Activated naive CD4-positive, alpha-beta T cell treated with anti-CD3 and anti-CD28 coated beads, Interleukin-2, amount 50 U/mL, for 72 hours (primary cell): ENCODE measurements at places on chromosomes 2 and 18. TPM values are rescaled to one million over a fixed set of nuclear protein-coding genes. Genes with fewer than 3 reads are reported as not detected.

The DPYSL5 gene
- not detected for total RNA-seq

The PRKAG3 gene
- not detected for total RNA-seq

The RGPD6 gene
- 23.0 TPM for total RNA-seq

The ANXA4 gene
- 22.4 TPM for total RNA-seq

The MFSD2B gene
- not detected for total RNA-seq

The SMPD4 gene
- 80.4 TPM for total RNA-seq

The DNAJC5G gene
- not detected for total RNA-seq

The RTP5 gene
- 0.09 TPM for total RNA-seq

The PPP1R1C gene
- total RNA-seq: not detected

The NOL4 gene
- total RNA-seq: not detected

The CROCC2 gene
- total RNA-seq: not detected

The ODC1 gene
- 84.6 TPM for total RNA-seq

The GKN2 gene
- not detected for total RNA-seq

The PMAIP1 gene
- total RNA-seq: 105 TPM

The REG3A gene
- not detected for total RNA-seq

The MYO3B gene
- total RNA-seq: 0.27 TPM

The MAP3K19 gene
- total RNA-seq: 0.64 TPM

The ATP8B1 gene
- not detected for total RNA-seq

The NOSTRIN gene
- total RNA-seq: not detected

The CRYGD gene
- not detected for total RNA-seq

The KLHL14 gene
- total RNA-seq: not detected

The ALPP gene
- 0.53 TPM for total RNA-seq

The FOXI3 gene
- not detected for total RNA-seq

The ALKAL2 gene
- total RNA-seq: 0.95 TPM

The ACYP2 gene
- total RNA-seq: 6.3 TPM

The ASXL2 gene
- total RNA-seq: 31.8 TPM

The PPIL3 gene
- 62.8 TPM for total RNA-seq

The SPATA3 gene
- 2.9 TPM for total RNA-seq

The SLC23A3 gene
- total RNA-seq: 2.8 TPM

The ZNF396 gene
- 0.18 TPM for total RNA-seq

The HOXD9 gene
- total RNA-seq: not detected

The DAW1 gene
- not detected for total RNA-seq

The PTH2R gene
- total RNA-seq: not detected

The FMNL2 gene
- total RNA-seq: 8.0 TPM

The OTOS gene
- total RNA-seq: not detected

The C2orf80 gene
- not detected for total RNA-seq

The ANKRD23 gene
- total RNA-seq: 6.8 TPM

The C1QL2 gene
- total RNA-seq: not detected
